ENCODE measurements at places on chromosomes 3 and 15.

- no peak for DNase-seq
Observed at GRCh38 chr3:194446172-194446571, 40.6 kb downstream of the ATP13A3 start.

DNA sequence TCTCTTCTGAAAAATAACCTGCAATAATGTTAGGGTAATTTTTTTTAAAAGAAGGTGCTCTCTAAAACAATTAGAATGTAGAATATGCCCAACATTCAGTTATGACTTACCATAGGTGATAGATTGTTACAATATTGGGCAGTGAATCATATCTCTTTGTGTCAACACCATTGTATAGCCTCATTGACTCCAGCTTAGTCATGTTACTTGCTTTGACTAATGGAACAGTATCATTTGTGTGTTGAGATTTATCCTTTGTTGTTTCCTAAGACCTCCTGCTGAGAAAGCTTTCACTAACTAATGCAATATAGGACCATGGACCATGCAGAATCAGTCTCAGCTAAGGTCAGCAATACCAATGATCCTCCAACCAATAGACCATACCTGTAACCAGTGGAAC is 1106.4 kb downstream of the SI start:
- DNase-seq, result no peak

DNA sequence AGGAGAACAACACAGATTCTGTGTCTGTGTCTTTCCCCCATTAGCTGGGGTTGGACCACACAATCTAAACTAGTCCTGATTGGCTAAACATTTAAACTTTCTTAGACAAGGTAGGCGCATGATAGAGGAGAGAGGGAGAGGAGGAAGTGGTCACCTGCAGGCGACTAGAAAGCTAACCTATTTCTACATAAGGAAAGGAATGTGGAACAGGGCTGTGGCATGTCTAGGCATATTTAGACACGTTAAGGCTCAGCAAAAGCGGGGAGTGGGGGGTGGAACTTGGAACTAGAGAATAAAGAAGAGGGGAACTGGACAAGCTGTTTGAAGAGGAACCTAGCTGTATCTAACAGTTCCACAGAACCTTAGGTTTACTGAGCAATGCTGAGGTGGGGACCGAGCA is 12.8 kb downstream of the LRRC28 start:
- no peak for DNase-seq

DNA sequence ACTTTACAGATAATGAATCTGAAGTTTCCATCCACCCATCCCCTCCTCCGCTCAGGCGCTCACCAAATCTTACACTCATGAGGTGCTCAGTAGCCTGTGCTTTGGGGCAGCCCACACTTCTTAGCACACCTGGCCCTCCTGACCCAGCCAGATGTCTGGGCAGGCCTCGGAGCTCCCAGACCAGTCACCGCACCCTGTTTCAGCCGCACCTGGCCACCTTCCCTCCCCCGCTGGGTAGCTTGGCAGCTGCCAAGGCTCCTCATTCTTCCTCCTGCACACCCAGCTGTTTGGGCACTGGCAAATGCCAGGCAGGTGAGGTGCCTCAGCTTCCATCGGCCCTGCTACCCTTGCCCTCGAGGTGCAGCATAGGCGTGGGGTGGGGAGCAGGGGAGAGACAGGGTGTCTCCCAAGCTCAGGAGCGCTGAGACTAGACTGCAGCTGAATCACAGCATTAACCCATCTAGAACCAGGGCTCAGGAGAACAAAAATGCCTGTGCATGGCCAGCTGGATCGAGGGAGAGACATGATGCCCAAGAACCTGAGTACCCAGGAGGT is 45.8 kb downstream of the CDC25A start:
- no peak for DNase-seq

GRCh38 chr3:127748754-127749327 is 73.5 kb downstream of the MGLL start:
- no peak for DNase-seq

- no peak for DNase-seq
Observed at GRCh38 chr15:99307735-99308134, 56.5 kb downstream of the LRRC28 start.

- no peak for DNase-seq
Observed at GRCh38 chr3:58063022-58063815, 55.0 kb downstream of the FLNB start.

DNA sequence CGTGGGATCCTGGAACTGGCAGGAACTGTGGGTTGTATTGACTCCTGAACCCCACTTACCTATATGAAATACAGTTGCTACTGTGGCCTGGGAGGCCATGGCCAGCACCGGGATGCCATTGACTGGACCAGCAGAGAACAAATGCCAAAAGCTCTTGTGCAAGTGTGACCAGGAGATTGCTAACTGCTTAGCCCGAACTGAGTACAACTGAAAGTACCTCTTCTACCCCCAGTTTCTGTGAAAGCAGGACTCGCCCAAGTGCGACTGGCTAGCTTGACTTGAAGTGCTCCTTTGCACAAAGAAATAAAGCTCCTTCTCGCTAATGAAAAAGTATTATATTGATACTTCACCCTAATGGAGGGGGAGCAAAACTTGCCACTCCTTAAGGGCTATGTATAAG is 101.3 kb upstream of the ATP11B start:
- DNase-seq, result no peak

DNA sequence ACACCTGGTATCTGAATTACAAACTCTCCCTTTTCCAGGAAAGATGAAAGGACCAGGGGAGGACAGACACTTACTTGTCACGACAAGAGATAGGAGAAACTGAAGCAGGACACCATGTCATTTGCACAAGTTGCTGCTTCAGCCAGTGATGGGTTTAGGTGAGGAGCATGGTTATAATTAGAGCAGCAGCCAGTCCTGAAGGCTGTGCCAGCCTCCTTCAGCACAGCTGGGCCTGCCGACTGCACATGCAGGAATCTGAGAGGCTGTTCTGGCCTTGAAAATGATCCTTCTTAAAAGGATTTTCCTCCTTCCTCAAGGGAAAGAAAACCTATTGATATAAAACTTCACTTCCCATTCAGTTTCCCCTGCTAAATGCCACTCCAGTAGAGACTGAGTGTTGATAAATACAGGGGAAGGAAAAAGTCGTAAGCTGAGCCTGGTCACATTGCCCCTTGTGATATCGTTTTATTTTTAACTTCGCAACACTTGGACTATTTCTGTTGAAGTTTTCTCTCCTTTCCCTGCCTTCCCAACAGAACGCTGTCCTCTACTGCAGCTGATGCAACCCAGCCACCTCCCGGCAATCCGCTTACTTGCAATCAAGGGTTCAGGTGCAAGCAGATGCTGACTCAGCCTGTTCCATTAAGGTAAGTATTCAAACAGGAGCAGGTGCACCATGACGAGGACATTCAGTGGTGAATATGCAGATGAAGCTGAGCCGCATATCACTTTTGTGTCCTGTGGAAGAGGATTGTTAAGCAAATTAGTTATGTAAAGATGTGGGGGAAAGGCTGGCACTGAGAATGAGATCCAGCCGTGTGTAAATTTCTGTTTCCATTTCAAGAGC is at the start of gene FBXO40:
TSS of gene FBXO40 (plus strand) at position 524 of the 847 bp plus-strand sequence. CDS start 27,197 bp downstream, outside the sequence.
- peak; percentile 13 for DNase-seq

Data from endothelial cell (in vitro differentiated cells).